Gastroesophageal sphincter (tissue), 4 donors: ENCODE measurements at places on chromosomes 7 and 10.

GRCh38 chr10:80567292-80567691, 29.6 kb downstream of the SH2D4B start:
- ATAC-seq, result no peak

- peak; percentile 74 for ATAC-seq
Measured at GRCh38 chr7:151315038-151315655, 26.5 kb upstream of the NUB1 start.

DNA sequence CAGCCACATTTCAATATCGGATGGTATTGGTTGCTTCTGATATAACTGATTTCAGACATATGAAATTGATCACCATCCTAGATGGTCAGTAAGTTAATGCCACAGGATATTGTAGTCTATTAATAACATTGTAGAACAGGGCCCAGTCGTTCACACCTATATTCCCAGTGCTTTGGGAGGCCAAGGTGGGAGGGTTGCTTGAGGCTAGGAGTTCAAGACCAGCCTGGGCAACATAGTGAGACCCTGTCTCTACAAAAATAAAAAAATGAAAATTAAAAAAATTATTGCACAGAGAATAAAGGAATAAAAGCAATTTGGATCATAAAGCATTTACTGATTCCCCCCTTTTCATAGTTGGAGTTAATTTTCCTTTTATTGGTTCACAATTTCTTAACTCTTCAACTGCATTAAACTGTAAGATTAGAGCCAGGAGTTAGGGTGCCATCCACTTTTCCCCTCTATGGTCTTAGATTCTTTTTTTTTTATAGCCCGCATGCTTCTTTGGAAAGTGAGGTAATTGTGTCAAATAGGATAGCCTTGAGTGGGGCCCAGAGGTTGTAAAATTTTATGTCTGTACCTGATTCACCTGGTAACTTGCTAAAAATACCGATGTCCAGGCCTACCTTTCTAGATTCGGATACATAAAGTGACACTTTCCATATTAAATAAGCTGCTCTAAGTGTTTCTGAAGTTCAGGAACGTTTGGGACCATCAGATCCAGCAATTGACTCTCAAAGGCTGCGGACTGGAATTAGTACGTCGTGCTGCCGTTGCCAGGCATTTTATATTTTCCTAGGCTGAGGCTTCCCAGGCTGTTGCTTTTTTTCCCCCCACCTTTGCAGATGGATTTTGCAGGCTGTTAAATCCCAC, 24.7 kb downstream of the ADK start:
- no peak for ATAC-seq

DNA sequence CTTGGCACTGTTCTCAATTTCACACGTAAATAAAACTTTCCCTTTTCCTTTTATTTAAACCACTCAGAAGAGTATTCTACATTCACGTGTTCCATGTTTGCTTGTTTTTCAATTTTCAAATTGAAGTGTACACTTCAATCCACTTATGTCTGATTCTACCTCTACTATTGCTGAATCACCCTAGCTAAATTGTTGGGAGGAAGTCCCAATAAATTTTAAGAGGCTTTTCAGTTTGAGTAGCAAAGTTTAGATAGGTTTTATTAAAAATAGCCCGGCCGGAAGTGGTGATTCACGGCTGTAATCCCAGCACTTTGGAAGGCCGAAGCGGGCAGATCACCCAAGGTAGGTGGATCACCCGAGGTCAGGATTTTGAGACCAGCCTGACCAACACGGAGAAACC, 1414.7 kb upstream of the CELF2 start:
- ATAC-seq, result no peak

GRCh38 chr10:69272624-69273023, 5.7 kb upstream of the HK1 start:
- no peak for ATAC-seq

DNA sequence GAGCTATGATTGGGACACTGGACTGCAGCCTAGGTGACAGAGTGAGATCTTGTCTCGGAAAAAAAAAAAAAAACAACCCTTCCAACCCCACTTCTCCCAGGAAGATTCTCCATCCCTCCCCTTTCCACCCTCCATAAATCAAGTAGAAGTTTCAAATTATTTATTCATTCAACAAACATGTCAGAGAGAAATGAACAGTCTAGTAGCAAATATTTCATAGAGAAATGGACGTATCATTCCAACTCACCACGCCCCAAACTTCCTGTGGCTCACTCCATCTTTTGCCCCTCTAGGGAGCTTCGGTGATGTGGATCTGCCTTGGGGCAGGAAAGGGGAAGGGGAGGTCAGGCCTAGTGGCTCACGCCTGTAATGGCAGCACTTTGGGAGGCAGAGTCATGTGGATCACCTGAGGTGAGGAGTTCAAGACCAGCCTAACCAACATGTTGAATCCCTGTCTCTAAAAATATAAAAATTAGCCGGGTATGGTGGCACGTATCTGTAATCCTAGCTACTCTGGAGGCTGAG, 638 bp upstream of the TRAPPC14 start:
- no peak for ATAC-seq

- ATAC-seq, result no peak
Measured at GRCh38 chr7:25656581-25657026, 428.3 kb upstream of the NPVF start.

DNA sequence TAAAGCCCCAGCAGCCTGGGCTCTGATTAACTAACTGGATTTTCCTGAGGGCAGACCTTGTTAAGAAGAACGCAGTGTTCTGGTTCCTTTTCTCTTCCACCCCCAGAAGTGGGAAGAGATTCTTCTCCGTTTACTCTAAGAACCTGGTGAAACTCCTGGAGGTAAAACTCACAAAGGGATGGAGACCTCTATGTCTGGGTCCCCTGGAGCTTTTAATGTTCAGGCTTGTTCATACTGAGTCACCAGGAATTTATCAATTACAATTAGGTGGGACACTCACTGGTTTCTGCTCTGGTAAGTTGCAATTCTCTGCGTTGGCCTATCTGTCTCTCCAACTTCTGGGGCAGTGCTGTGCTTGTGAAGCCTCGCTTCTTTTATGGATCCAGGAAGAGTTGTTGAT, 73.3 kb upstream of the CACNB2 start:
- no peak for ATAC-seq

- peak; percentile 73 for ATAC-seq
Measured at GRCh38 chr7:95527033-95527775, 41.5 kb downstream of the ASB4 start.

DNA sequence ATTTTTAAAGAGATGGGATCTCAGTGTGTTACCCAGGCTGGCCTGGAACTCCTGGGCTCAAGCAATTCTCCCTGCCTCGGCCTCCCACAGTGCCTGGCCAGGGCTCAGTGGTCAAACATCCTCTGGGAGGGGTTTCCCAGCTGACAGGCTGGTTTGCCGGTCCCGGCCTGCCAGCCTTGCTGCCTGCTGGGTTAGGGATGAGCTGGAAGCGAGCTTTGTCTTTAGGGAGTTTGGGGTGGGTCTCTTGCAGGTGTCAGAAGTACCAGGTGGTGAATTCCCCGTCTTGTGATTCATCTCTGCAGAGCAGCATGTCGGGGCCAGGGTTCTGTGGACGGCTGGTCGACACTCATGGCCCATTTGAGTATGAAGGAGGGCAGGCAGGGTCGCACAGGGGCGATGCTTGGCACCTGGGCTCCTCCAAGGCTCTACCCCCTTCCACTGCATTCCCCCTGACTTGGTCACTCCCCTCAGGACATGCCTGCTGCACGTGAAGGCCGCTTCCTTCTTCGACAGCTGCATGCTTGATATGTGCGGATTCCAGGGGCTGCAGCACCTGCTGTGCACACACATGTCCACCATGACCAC, 30.3 kb downstream of the ZAN start:
- ATAC-seq, result no peak

GRCh38 chr7:79096361-79096805, 357.1 kb downstream of the MAGI2 start:
- no peak for ATAC-seq

DNA sequence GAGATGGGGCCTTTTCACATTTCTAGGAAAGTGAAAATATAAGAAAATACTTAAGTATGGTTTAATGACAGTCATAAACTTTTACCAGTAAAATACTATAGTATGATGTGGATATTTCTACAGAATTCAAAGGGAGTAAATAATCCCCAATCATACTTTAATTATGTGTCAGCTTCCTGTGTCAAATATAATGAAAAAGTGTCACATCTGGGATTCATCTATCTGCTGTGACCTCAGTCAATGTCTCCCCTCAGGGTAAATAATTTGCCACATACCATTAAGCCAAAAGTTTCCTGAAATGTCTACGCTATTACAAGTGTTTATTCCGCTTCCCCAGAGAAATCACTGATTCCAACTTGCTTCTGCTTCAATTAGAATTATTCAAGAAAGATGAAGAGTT, 110.5 kb downstream of the ITGA8 start:
- ATAC-seq, result no peak

- ATAC-seq, result no peak
Measured at GRCh38 chr10:71188201-71188600, 24.2 kb upstream of the UNC5B start.

GRCh38 chr10:69649786-69650550, 19.9 kb downstream of the FAM241B start:
- ATAC-seq, result no peak

GRCh38 chr7:101903515-101903868, 86.1 kb downstream of the CUX1 start:
- no peak for ATAC-seq

- no peak for ATAC-seq
Measured at GRCh38 chr7:79241288-79242060, 212.0 kb downstream of the MAGI2 start.

DNA sequence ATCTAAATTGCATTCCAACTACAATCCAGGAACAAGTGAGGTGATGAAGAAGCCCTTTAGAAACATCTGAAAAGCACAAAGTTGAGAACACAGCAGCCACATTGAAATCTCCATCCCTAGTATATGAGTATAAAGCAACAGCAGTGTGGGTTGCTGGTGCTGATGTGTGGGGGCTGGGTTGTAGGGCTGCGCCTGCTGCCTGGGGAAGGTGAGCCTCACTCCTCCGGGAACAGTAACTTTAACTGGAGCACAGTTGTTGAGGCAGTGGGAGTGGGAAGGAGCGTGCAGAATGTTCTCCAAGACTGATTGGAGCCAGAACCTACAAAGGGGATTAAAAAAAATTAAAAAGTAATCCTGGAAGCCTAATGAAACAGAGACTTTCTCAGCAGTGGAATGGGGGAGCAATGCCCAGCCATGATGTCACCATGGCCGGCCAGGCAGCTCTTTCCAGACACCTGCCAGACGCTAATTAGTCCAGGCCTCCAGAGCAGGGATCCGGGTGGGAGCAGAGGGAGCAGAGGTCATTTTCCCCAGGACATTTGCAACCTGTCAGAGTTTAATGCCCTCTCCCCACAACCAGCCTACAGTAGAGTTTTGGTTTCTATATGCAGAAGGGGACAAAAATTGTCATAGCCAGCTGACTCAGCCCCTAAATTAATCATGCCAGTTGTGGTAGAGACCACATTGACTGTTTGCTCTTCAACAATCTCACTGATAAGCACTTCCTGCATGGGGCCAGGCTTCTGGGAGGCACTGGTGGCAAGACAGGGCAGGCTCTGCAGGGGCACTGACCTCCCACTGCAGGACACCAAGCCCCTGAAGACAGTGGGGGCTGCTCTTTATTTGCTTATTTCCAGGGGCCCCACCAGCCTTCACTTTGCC, 133.0 kb upstream of the ZNF32 start:
- ATAC-seq, result no peak

GRCh38 chr10:110815354-110816004, 56.2 kb upstream of the PDCD4 start:
- peak; percentile 17 for ATAC-seq

- no peak for ATAC-seq
Measured at GRCh38 chr7:134356421-134356936, 39.7 kb upstream of the SLC35B4 start.

DNA sequence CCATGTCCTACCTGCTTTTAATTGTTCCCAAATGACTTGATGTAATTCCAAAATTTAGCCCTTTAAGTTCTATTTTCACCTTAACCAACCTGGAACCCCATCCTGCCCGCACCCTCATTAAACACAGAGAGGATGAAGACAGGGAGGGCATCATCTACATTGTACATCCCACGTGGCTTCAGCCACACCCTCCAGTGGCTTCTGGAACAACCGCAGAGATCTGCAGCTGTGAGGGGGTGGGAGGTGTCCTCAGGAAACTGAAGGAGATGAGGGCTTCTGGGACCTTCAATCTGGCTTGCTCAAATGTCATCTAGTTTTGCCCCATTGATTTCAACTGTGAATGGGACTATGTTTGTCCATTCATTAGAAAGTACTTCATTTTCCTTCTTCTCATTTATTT, 39.0 kb downstream of the AKR1B1 start:
- no peak for ATAC-seq

GRCh38 chr7:10257438-10257837, 716.2 kb upstream of the PHF14 start:
- ATAC-seq, result no peak

DNA sequence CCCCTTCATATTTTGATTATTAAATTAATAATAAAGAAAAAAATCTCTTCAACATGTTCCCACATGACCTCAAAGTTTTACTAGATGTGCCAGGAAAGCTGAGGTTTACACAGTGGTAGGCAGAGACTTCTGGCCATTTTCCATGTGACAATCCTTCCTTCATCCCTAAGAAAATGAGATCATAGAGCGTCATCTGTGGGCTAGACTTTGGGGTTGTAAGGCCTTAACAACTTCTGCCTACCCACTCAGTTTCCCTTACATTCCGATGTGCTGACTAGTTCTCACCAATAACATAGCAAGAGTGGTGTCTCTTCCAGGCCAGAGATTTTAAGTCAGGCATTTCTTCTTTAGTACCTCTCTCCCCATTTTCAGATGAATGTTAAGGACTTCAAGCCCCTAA, 171.1 kb upstream of the PHF14 start:
- no peak for ATAC-seq

- ATAC-seq, result peak; percentile 36
Measured at GRCh38 chr10:81502677-81503359, 372.2 kb upstream of the NRG3 start.

- no peak for ATAC-seq
Measured at GRCh38 chr10:113463777-113464176, 89.1 kb upstream of the HABP2 start.

GRCh38 chr10:84356928-84357327, 28.5 kb downstream of the CCSER2 start:
- no peak for ATAC-seq

GRCh38 chr7:17185690-17186070, 112.8 kb upstream of the AHR start:
- ATAC-seq, result peak; percentile 55

GRCh38 chr10:112141292-112141691, 42.3 kb downstream of the GPAM start:
- ATAC-seq, result no peak

- ATAC-seq, result no peak
Measured at GRCh38 chr10:3787816-3788215, 2.8 kb upstream of the KLF6 start.

DNA sequence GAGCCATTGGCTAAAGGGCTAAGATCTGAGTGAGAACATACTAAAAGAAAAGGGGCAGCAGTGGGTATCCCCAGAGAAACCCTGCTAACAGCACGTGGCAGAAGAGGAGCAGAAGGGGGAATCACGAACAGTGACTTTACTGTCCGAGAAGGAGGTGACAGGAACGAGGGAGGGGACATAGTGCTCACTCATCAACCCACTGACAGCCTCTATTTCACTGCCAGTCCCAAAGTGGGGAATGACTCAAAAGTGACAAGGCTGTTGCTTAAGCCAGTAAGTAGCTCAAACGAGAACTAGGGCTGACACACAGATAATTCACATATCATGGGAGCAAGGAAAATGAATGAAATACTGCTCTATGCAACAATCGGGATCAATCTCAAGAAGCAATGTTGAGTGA, 92.7 kb downstream of the RSU1 start:
- no peak for ATAC-seq
